Kasumi-1 (cell line): ENCODE measurements at places on chromosomes 3 and 15.
A peak's percentile ranks its signal among the peaks of the same experiment; 100 is the strongest.

DNA sequence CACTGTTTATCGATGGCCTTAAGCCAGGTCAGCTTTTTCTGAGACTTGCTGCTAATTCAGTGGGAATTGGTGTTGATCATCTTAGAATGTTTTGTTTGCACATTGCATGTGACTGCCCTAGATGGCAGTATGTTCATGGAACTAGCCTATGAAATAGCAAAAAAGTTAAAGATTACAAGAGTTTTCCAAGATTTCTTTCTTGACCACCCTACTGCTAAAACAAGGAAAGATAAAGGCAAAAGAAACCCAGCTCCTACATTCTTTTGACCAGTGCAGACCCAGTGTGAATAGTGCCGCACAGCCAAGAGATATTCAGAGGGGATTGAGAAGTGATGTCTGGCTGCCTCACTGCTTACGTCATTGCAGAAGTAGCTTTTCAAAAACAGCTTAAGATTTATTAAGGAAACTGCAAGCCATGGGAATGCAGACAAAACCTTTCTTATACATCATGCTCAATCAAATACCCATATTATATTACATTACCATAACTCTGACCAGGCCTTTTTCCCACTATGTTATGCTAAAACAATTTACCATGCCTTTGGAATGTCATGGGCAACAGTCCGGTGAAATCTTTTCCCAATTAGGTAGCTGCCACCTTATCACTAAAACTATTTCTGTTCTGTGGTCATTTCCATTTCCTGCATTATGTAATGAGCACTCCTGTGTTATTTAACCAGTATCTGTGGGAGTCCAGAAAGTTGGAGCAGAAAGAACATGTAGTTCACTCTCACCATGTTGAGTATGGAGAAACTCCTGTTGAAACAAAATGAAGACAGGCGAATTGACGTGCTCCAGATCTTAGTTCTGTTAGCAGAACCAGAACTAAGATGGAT lies 6.0 kb downstream of the PHLDB2 start:
- DNase-seq: no peak

- no peak for DNase-seq
Measured at GRCh38 chr3:179702271-179702947, 49.6 kb downstream of the USP13 start.

DNA sequence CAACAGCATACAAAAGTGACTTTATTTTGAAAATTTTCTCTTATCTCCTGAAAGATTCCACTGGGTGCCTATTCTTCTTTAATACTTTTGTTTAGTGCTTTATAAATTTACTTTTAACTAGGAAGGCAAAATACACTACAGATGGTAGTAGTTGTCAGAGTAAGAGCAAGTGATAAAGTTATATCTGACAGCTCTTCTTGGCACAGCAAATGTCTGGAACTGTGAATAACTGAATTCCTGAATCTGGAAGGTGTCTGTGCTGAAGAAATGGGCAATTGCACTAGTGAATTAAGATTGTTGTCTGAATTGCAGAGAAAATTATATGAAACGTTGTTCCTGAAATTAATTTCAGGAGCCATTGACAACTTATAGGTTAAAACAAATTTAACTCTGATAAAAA lies 213.8 kb upstream of the CBLB start:
- DNase-seq: no peak

- DNase-seq: no peak
Measured at GRCh38 chr15:97915261-97915660, 45.2 kb upstream of the ARRDC4 start.

- no peak for DNase-seq
Measured at GRCh38 chr15:52437646-52438045, 91.0 kb downstream of the MYO5A start.

DNA sequence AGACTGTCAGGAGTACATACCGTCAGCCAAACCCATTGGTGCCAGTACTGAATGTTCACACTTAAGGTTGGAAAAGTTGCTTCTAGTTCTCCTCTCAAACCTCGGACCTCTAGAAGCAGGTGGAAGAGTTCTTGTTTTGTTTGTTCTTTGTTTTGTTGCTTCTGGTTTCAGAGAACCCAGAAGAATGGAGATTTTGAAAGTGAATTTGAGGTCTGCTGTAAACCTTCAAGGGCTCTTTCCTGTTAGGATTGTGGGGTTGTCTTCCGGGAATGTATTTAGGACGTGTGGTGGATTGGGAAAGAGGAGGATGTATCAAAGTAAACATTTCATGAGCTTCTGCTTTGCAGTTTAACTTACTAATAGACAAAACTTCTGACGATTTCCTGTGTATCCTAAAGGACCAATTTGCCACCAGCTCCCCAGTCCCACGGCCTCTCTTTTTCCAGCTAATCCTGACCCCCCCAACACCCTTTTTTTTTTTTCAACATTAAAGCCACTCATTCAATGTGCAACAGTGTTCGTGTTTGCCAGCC lies 50.3 kb downstream of the FILIP1L start:
- DNase-seq: no peak

DNA sequence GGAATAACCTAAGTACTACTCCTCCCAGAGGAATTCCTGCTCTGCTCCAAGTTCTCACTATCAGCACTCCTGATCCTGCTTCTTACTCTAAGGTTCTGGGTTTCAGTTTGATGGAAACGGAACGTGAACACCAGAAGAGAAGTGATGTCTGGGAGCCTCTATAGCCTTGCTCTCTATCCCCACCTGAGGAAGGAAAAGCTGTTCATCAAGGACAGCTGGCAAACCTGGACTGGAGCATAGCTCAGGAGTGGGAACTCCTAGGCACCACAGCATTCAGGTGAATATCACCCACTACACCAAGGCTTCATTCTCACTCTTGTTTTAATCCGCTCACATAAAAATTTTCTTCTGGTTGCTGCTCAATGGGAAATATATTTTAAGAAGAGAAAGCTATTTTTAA lies 13.0 kb upstream of the CADPS start:
- DNase-seq: no peak

DNA sequence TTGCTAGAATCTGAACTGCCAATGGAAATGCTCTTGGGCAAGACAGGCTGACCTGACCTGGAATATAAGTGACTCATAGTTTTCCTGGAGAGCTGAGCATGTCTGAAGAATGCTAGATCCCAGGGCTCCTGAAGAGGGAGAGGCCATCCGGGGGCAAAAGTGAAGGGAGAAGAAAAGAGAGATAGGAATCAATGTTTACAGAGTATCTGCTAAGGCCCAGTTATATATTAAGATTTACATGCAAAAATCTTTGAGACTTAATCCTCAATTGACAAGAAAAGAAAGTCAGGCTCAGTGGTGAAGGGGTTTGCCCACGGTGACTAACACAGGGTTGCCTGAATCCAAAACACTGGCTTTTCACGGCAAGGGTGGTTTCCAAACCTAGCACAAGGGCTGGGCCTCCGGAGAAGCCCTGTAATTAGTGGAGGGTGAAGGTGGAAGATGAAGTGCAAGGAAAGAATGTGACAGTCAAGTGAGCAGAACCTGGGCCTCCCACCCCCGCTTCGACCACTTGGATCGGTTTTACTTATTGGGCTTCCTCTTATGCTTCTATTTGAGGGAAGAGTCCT lies 91.7 kb upstream of the FGF12 start:
- DNase-seq: no peak

DNA sequence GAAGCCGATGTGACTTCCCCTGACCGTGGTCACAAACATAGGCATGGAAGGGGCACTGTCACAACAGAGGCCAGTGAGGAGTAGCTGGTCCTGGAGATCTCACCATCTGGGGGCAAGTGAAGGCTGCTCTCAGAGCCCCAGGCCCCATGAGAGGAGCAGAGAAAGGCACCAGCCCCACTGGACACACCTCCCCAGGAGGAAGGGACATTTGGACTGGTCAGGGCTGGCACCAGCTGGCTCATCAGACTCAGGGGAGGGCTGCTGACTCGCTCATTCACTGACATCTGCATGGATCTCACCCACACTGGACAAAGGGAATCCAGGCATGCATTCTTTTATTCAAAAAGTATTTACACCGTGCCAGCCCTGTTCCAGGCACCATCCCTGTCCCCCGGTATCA lies 26.8 kb downstream of the ESYT3 start:
- DNase-seq: no peak

DNA sequence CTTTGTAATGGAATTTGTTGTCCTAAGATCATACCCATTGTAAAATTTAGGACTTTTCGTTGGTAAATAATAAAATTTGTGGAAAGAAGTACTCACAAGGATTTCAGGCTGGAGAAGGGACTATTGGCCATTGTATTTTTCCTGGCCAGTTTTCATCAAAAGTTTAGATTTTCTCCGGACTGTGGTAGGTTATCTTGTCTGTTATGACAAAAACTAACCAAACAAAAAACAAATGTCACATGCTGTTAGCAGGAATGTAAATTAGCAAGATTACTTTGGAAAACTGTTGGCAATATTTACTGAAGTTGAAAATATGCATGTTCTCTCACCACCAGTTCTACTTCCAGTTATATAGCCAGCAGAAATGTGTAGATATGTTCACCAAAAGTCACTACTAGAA lies 27.8 kb downstream of the PDE8A start:
- DNase-seq: no peak

DNA sequence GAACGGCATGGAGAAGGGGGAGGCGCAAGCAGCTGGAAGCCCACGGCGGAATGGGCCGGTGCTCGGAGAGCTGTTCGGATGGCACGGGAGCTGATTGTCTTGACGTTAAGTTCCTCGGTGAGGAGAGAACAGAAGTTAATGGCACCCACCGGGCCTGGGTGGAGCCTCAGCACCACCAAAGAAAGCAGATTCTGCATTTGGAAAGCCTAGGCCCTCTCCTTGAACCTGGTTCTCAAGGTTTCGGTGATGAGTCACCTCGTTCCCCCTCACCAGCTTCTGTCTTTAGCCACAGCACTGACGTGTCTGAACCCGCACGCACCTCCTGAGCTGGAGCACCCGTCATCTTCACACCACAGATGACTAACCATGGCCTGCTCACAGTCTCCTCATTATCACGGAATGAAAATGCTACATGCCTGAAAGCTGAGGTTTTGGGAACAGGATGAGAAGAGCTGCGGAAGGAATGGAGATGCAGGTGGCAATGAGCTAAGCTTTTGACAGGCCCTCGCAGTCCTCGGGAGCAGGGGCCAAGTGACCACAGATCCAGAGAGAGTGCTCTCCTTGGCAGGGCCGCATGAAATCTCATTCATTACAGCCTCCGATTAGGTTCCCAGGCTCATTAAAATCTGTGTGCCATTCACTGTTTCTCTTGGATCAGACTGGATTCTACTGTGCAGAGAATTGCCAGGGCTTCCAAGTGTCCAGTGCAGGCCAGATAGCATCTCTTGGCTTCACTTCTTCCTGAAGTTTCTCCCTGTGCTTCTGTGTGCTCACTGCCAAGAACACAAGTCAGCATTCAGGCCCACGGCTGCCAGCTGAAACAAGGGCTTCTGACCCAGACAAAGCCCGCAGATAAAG lies 96.3 kb upstream of the DLG1 start:
- no peak for DNase-seq

DNA sequence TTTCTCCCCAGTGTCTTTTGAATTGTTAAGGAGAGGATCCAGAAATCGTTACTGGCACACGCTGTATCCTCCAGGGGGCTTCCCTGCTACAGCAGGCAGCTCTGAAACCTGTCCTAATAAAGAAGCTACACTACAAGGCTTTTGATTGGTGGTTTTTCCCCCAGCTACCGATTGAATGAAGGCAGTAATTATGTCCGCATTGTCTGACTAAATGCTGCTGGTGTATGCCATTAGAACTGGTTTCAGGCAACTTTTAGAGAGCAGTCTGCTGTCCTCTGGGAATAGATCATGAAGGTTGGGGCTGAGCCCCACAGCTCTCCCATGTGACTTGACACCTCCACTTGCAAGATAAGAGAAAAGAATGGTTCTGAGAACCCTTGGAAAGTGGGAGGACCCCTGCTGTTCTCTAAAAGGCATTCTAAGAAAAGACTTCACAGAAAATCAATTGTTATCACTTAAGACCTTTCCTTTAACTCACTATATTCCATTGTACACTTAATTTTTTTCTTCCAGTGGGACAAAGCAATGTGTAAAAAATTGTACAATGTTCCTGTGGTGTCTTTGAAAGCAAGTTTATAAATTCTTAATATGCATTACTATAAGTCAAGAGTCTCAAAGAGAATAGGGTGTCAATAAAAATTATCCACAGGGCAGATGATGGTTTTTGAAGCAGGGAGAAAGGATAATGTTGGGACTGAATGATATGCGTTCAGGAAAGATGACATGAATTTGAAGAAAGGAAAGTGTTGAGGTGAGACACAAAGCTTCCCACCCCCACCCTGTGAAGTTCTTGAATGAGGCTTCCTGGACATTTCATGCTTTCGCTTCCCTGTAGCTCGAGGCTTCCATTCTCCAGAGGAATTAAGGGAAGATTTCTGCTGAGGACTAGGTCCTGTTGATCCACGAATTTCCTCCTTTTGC lies 53.0 kb upstream of the DAZL start:
- DNase-seq: peak; percentile 14

GRCh38 chr3:9955611-9956352 lies 3.6 kb upstream of the PRRT3 start:
- no peak for DNase-seq

- no peak for DNase-seq
Measured at GRCh38 chr3:124805671-124806070, 75.4 kb downstream of the UMPS start.

DNA sequence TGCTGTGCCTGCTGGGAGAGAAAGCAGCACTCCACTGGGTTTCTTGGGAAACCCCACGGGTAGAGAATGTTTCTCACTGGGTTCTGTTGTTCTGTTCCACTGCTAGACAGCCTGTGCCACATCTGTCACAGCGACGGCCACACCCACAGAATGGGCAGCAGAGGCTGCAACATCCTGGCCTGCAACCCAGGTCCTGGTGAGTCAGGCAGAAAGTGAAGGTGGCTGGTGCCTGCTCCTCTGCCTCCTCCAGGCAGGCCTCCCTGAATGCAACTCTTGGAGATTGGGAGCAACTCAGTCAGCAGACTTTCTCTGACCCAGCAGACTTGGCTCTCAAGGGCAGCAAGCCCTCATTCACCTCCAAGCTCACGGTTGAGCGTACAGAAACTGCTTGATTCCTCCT lies 13.0 kb downstream of the C3orf18 start:
- no peak for DNase-seq

- peak; percentile 44 for DNase-seq
Measured at GRCh38 chr3:151384741-151385174, at the start of gene P2RY12. P2RY12 (minus strand) TSS chr3:151384753; CDS start chr3:151338845, 45,908 bp downstream.
